NCI-H1694 (cell line): ENCODE measurements at places on chromosomes 11 and 22.
A peak's percentile ranks its signal among the peaks of the same experiment; 100 is the strongest.

DNA sequence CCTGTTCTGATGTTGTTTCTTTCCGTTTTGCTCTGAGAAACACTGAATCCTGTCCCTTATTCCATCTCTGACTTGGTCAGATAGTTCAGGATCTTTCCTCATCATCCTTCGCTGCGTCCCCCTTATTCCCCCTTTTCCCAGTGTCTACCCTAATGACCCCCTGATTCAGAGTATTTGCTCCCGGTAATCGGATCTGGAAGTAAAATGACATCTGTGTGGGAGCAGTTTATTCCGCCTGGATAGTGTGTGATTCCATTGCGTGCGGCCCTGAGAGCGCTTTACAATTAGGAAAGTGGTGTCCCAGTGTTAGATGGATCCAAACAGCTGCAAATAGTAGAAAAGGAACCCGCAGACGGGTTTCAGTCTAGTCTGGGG lies 606 bp downstream of the DRG1 start:
- DNase-seq, result no peak

DNA sequence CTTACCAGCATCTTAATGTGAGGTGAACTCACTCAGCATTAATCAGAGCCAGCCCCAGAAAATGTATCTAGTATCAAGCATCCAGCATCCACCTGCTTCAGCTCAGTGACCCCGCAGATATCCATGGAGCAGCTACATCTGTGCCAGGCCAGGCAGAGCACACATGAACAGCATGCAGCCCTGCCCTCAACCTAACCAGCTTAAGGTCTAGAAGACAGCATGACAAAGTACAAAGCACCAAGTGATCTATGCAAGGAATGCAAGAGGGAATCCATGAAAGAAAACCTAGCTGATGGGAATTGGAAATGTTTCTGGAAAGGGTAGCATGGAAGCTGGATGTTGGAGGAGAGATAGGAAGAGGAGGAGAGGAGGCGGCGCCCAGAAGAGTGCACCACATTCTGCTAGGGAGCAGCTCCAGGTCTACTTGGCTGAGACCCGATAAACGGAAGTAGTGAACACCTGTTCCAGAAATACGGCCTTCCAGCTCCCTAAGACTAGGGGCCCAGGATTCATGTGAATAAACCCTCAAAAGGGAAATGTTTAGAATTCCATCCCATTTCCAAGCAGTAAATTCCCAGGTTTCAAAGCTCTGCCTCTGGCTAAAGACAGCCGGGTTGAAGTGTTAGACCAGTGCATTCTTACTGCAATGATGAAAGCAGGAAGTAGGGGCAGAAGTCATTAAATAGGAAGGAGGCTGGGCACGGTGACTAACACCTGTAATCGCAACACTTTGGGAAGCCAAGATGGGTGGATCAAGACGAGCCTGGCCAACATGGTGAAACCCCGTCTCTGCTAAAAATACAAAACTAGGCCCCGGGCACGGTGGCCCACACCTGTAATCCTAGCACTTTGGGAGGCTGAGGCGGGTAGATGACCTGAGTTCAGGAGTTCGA lies 23.5 kb upstream of the L3MBTL2 start:
- DNase-seq, result no peak

- no peak for DNase-seq
Measured at GRCh38 chr11:119513806-119514170, 90.8 kb upstream of the THY1 start.

DNA sequence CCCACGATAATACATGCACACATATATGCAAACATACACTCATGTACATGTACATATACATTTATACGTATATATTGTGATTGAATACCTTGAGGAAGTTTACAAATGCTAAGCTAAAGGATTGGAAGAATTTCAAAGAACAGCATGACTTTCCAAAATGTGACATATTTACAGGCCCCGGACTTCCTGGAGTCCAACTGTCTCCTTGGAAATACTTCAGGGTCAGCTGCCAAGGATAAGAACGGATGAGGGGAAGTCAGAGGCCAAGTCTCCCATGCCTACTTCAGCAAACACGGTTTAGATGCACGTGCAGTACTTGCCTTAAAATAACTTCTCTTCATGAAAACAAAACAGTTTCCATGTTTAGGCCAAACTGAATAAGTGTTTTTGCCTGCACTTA lies 213.6 kb downstream of the DYNC2H1 start:
- DNase-seq, result no peak

DNA sequence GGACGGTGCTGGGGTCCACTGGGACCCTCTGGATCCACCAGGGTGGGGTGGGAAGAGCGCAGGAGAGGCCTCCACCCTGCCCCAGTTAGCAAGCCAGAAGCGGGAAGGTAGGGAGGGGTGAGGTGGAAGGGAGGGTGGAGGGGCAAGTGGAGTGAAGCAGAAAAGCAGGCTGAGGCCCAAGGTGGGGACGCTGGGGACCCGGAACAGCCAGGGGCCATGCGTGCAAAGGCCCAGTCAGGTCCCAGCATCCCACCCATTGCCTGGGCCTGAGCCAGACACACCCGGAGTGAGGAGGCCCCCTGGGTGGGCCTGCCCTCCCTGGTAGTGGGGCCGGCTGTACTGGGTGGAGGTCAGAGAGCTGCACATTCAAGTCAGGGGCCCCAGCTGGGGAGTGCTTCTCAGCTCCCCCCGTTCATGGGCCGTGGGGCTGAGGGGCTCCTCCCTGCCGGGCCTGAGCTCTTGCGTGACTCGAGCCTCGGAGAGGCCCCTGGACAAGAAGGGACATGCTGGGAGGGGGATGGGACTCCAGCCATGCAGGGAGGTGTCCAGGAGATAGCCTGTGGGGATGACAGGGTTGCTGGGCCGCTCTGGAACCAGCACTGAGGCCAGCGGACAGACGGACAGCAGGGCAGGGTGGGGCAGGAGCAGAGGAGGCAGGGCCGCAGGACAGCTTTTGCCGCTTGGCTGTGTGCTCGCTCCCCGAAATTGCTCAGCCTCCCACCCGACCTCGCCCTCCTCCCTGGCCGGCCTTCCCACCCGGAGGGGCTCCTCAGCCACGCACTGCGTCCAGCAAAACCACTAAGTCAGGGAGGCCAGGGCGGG lies 7.7 kb downstream of the TNNT3 start:
- no peak for DNase-seq

DNA sequence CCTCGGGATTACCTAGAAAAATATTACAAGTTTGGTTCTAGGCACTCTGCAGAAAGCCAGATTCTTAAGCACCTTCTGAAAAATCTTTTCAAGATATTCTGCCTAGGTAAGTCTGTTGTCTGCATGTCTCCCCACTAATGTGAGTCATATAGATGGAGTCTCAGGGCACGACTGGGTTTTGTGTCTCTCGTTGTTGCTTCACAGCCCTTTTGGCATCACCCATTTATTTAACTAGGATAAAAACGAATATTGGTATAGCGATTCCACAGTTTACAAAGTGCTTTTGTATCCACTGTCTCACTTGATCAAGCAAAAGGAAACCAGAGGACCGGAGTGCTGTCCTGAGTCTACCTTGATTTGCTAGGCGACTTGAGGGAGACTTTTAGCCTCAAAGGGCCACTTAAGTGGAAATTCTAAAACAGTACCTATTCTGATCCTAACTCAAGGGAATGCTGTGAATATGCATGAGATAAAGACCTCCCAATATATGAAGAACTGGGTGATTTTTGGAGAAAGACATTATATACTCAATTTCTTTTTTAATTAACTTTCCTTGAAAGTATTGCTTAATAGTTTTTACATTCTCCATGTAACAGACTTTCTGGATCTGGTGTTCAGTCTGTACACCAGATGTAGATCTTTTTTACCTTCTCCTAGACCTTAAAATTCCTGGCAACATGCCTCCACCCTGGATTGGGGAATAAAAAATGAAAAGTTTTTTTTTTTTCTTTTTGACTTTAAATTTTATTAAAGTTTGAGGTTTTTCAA lies 590 bp downstream of the NNMT start:
- no peak for DNase-seq

DNA sequence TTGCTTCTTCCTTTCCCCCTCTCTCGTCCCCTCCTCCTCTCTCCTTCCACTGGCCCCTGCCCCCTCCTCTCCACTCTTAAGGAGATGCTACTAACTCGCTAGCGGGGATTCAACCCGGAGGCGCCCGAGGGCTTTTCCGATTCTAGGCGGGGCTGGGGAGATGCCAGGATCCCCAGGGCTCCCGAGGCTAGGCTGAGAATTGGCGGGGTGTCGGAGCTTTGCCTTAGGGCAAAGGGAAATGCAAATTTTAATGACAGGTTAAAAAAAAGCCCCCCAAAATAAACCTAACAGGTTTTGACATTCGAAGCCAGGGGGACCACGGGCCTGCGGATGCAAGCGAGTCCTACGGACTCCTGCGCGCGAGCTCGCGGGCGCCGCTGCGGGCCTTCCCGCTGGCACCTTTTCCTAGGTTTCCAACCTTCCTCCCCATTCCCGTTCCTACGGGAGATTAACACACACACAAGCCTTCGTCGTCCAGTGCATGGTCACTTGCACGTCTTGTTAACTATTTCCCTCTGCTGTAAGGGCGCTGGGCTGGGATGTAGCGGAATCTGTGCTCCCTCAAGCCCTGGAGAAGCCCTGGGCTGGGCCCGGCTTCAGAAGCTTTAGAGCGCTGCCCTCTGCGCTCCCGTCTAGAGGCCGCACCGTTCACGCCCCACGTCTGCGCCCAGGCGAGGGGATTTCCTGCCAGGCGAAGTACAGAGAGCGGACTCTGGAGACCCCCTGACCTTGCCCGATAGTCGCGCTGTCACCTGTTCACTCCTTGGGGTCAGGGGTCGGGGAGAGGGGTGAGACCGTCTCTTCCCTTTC lies 729 bp upstream of the ALX4 start:
- DNase-seq, result no peak

DNA sequence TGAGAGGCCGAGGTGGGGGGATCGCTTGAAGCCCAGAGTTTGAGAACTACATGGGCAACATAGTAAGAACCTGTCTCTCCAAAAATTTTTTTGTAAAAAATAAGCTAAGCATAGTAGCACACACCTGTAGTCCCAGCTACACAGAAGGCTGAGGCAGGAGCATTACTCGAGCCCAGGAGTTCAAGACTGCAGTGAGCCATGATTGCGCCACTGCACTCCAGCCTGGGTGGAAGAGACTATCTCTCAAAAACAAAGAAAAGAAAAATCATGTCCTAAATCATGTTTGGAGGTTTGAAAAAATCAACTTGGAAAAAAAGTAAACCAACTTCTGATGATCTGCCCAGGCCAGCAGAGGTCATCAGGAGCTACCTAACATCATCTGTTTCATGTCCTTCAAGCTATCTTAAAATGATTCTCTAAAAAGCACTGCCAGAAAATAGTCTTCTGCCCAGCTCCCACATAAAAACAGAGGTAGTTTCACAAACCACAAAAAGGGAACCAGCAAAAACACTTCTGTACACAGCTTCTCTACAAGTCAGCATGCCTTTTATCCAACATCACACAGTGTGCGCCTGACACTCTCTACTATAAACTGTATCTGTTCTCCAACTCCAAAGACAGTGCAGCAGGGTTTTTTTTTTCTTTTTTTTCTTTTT lies 165.0 kb downstream of the SOX6 start:
- no peak for DNase-seq

GRCh38 chr11:35211952-35212351 lies 73.0 kb downstream of the CD44 start:
- no peak for DNase-seq

GRCh38 chr11:117565709-117566108 lies 231.3 kb downstream of the DSCAML1 start:
- no peak for DNase-seq

- no peak for DNase-seq
Measured at GRCh38 chr11:130340671-130341319, 26.1 kb upstream of the ZBTB44 start.

DNA sequence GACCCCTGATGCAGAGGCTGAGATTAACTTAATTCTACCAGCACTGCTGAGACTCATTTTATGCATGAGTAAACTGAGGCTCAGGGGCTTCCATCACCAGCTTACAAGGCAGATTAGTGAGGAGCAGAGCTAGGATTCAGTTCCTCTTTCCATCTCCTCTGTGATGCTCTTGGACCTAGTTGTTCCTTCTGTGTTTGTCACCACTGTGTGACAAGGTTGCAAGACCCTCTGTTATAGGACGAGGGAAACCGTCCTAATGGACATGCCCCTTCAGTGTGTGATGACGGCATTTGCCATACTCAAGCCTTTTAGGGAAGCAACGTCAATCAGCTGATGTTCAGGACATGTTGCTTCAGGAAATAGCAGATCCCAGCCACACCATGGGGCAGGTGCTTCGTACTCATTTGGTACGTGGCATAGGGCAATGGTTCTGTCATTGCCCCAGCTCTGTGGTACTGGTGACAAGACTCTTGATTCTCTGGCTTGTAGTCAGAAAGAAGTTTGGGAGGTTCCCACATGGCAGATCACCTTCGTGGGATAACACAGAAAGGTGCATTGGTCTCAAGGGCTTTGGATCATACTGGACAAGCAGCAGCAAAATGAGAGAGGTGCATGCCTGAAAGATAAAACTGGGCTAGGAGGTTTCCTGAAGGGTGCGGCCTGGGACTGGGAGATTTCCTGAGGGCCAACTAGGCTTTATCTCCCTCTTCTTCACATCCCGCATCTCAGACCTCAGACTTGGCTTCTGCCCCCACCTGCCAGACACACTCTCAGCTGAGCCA lies 23.9 kb upstream of the CD44 start:
- no peak for DNase-seq

GRCh38 chr11:60899046-60899936 lies 7.1 kb downstream of the PRPF19 start:
- peak; percentile 69 for DNase-seq

DNA sequence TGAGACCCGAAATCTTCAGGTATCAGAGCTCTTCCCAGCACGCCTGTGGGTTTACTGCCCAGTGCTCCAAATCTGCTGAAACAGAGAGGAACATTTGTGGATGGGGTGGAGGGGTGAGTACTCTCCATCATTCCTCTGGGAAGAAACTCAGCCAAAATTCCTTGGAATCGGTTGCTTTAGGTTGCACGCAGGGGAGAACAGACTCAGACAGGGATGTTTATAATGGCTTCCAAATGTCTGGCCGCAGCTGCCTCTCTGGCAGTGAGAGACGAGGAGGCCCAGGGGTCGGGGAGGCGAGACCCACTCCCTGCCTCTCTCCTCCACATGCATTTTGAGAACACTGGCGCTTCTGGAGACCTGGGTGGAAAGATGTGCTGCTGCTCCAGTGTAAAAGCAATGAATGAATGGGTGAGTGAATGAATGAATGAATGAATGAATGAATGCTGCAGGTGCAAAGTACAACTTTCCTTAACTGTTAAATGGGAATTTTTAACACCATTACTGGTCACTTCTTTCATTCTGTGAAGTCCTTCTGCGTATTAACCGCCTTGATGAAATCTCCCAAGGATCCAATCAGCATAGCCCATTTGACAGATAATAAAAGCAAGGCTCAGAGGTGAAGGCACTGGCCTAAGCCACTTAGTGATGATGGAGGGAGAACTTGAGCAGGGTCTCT lies 437.4 kb downstream of the MIAT start:
- DNase-seq, result no peak

DNA sequence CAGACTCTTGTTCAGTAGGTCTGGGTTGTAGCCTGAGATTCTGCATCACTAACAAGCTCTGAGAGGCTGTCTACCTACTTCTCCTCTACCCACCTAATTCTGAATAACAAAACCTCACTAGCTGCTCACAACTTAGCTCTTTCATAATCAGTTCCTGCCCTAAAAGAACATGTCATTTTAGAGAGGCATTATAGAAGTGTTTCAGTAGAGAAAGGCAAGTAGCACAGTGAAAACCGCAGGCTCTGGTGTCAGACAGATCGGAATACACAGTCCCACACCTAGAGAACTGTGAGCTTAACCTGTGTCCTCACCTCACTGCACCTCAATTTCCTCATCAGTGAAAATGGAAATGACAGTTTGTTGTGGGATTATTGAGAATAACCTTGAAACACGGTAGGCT lies 1337.6 kb upstream of the TENM4 start:
- no peak for DNase-seq
